ENCODE measurements at places on chromosomes 5 and 9. TPM values are rescaled to one million over a fixed set of nuclear protein-coding genes. Genes with fewer than 3 reads are reported as not detected.

Gene DAB2
- total RNA-seq, result 14.2 TPM

Gene PAX5
- not detected for total RNA-seq

Gene GZMA
- total RNA-seq, result not detected

Gene IQGAP2
- total RNA-seq, result 1.4 TPM

Gene PARP8
- total RNA-seq, result 18.1 TPM

Gene TMEM215
- not detected for total RNA-seq

Gene PCDHB14
- 1.8 TPM for total RNA-seq

Gene PCDHGA8
- 1.1 TPM for total RNA-seq

Gene TYRP1
- not detected for total RNA-seq

Gene CAMK2A
- total RNA-seq, result not detected

Gene NEUROG1
- total RNA-seq, result not detected

Gene PROB1
- total RNA-seq, result 0.79 TPM

Gene TSLP
- 0.60 TPM for total RNA-seq

Gene LCN1
- total RNA-seq, result not detected

Gene ITGA1
- 30.4 TPM for total RNA-seq

Gene SMU1
- 20.1 TPM for total RNA-seq

Gene GRXCR2
- total RNA-seq, result not detected

Gene THOC3
- 53.1 TPM for total RNA-seq

Gene CLIC3
- not detected for total RNA-seq

Gene SLCO6A1
- total RNA-seq, result not detected

Gene SOHLH1
- not detected for total RNA-seq

Gene ORM2
- not detected for total RNA-seq

Gene PCSK1
- total RNA-seq, result 9.8 TPM

Gene PCDHGA5
- total RNA-seq, result 1.4 TPM

Gene IL31RA
- 5.0 TPM for total RNA-seq

Gene DRD1
- not detected for total RNA-seq

Gene NACC2
- total RNA-seq, result 21.5 TPM

Gene POLR1E
- 65.9 TPM for total RNA-seq

Gene CCL27
- 0.23 TPM for total RNA-seq

Gene SLCO4C1
- total RNA-seq, result 0.87 TPM

Gene UBE2R2
- total RNA-seq, result 15.2 TPM

Gene NREP
- 38.3 TPM for total RNA-seq

Gene BTNL8
- total RNA-seq, result 0.57 TPM

Gene SOX30
- total RNA-seq, result not detected

Gene PCDHB6
- total RNA-seq, result 10.6 TPM

Gene TMC1
- 0.19 TPM for total RNA-seq

Gene TIMD4
- not detected for total RNA-seq

Gene BAAT
- 0.08 TPM for total RNA-seq

Gene SPATA6L
- total RNA-seq, result 2.3 TPM

Gene SPINK7
- not detected for total RNA-seq

Gene NMUR2
- 0.13 TPM for total RNA-seq

Gene ANKRD31
- 0.32 TPM for total RNA-seq

Gene MRPS30
- 113 TPM for total RNA-seq

Gene OBP2B
- not detected for total RNA-seq

Gene PCDHGA1
- 2.5 TPM for total RNA-seq

Gene CDX1
- not detected for total RNA-seq

Gene FAM221B
- total RNA-seq, result not detected

Gene PCDHB3
- 0.26 TPM for total RNA-seq

Gene PCDHGB6
- total RNA-seq, result 0.80 TPM

Gene SPINK6
- total RNA-seq, result not detected

Gene DMRT3
- not detected for total RNA-seq

Gene ELAVL2
- total RNA-seq, result 2.3 TPM

Gene SLC34A1
- 0.61 TPM for total RNA-seq

Gene FGF10
- total RNA-seq, result not detected

Gene FRMPD1
- total RNA-seq, result not detected

Gene PKD2L2
- total RNA-seq, result not detected

Gene BSPRY
- total RNA-seq, result not detected

Gene STKLD1
- total RNA-seq, result 0.41 TPM

Gene ADGRD2
- not detected for total RNA-seq
